Foreskin melanocyte (primary cell): ENCODE measurements at places on chromosomes 4 and X.

DNA sequence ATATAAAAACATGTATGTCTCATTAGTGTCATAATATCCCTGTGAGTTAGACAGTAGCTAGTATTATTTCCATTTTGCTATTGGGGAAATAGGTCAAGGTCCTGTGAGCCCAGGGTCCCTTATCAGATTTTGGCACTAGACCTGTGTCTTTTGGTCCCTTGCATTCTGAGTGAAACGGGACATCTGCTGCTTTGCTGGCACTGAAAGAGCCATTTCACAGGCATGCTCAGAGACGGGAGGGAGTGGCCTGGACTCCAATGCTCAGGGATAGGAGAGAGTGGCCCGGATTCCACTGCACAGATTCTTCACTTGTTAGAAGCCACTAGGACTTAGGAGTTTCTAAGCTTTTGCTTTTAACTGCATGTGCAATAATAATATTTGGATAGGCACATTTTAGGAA, 177.2 kb downstream of the TSPAN5 start:
- DNase-seq: no peak

- no peak for DNase-seq
Measured at GRCh38 chrX:17680732-17681413, 56.4 kb upstream of the SCML1 start.

DNA sequence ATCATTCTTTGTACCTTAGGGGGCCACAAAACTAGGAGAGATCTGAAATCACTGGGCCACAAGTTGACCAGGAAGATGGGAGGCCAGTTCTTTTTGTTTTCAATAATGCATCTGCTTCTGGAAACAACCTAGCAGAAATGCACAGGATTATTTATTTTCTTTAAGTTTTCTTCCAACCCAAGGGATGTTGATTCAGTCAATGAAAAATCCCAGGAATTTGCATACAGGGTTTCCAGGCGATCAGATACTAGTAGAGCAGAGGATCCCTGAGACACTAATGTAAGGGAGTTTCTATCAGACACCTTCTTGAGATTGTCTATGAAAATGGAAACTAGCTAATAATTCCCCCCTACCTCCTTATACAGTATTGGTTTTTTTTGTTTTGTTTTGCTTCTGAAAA, 7.4 kb downstream of the ATOH1 start:
- no peak for DNase-seq

DNA sequence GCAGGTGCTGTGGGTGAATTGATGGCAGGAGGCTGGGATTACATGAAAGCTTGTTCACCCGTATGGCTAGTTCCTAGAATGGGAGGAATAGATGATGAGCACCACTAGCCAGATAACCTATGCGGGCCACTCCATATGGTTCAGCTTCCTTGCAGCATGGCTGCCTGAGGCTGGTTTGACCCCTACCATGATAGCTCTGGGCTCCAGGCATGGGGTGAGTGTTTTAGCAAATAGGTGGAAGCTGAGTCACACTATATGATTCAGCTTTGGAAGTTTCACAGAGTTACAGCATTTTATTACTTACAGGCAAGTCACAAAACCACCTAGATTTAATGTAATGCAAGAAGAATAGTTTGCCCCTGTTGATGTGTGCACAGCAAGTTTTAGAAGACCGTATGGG, 603.2 kb downstream of the STIM2 start:
- DNase-seq: no peak

GRCh38 chrX:11655282-11656015, 10.3 kb downstream of the ARHGAP6 start:
- DNase-seq: no peak
